ENCODE measurements at places on chromosomes 2 and 18.

DNA sequence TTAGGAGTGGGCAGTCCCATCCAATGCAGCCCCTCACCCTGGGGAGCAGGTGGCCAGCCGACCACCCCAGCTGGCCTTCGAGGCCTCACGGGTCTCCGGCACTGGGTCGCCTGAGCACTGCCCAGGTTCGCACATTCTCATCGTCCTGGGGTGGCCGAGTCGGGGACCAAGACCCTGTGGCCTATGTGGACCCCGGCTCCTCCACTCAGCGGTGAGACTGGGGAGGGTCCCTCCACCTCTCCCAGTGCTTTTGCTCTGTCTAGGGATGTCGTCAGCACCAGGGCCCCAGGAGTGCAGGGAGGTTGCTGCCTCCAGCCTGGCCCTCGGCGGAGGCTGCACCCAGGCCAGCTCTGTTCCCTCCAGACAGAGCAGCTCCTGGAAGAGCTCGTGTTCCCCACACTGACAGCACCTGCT, 89.6 kb downstream of the TPO start:
- no peak for DNase-seq

DNA sequence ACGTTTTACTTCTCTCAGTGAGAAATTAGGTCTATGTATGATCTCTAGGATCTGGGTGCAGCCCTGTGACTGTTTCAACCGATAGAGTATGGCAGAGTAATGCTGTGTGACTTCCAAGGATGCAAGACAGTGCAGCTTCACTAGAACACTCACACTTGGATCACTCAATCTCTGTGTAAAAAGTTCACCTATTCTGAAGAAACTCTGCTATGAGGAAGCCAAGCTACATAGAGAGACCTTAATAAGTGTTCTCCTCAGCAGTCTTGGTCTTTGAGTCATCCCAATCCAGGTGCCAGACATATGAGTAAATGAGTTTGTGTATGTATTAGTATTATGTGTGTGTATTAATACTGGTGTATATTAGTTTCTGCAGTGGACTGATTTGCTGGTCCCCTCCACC, 335.0 kb downstream of the NR4A2 start:
- DNase-seq = peak; percentile 82

GRCh38 chr18:76673281-76674185, 148.8 kb upstream of the ZNF236 start:
- DNase-seq = no peak

DNA sequence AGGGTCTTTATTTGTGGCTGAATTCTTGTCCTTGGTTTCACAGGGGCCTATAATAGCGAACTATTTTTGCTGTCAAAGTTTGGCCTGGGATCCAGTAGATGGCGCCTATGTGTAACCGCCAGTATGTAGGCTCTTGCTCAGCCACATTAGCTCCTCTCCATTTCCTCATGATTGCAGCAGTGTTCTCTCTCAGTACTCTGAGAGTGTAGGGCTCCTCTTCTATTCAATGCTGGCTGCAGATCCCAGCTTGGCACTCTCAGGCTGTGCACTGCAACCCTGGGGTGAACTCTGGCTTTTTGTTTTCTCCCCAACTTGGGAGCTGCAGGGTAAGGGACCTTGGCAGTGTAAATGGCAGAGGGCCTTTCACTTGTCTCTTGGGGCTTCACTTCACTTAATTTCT, 344.6 kb upstream of the CHAC2 start:
- no peak for DNase-seq

- DNase-seq = no peak
Observed at GRCh38 chr18:69951182-69951581, 3.5 kb upstream of the CD226 start.

GRCh38 chr18:54983041-54983686, 23.9 kb upstream of the CCDC68 start:
- DNase-seq = no peak

Data from epithelial cell of prostate (primary cell).